ENCODE measurements at places on chromosomes 3 and 15.

DNA sequence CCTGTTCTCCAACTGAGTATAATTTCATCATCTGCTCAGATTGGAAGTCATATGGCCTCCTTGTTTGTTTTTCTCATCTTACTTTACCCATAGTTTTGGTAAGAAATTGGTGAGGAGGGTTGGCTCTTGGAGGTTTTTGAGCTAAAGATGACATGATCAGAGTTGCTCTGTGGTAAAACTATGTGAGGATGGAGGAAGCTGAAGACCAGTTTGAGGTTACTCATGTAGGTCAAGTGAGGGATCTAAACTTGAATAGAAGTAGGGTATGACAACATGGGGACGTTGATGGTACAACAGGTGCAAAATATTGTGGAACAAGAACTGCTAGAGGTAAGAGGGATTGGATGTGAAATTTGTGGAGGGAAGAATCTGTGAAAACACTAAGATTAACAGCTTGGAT is 87.7 kb upstream of the NEO1 start:
- no peak for DNase-seq

GRCh38 chr3:154658000-154658399 is 228.0 kb upstream of the GPR149 start:
- no peak for DNase-seq

DNA sequence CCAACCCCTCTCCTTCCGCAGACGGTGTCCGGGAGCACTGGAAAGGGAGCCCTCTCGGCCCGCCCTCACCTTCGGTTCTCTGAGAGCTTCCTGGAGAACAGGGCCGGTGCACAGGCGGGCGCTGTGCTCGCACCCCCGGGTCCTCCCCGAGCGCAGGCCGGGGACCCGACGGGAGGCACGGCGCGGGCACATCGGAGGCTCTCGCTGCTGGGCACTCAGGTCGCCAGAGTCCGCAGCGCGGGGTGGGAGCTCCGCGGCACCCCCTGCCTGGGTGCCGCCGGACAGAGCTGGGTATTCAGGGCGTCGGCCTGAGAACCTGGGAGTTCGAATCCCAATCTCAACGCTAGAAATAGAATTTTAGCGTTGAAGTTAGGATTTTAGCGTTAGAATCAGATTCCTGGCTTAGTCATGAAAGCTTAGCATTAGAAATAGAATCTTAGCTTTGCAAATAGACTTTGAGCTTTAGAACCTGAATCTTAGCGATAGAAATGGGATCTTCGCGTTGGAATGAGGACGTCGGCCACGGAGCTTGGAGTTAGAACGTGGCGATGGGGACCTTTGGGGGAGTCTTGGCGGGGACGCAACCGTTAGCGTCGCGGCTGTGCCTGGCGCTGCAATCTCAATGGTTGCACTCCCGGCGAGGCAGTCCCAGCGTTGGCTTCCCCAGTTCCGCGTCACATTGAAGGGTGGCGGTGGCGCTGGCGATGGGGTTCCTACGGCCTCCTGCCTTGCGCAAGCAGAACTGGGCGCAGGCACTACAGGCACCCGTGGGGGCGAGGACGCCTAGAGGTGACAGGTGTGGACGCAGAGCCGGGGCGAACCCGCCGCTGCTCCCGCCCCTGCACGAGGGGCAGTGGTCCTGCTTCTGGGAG is 549 bp downstream of the TRH start:
- no peak for DNase-seq

DNA sequence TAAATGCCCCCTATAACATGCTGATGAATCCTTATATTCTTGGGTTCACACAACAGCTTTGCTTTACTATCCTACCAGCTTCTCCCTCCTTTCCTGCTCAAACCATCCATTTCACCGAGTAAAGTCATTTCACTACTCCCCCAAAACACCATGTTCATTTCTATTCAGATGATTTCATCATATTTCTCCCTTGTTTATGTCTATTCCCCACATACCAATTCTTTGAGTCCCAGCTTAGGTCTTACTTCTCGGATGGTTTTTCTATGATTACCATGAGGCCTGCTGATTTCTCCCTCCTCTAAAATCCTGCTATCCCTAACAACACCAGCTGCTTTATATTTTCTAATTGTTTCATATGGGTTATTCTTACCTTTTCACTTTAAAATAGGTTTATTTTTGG is 231.4 kb downstream of the TIGIT start:
- no peak for DNase-seq

GRCh38 chr15:26698555-26698954 is 74.3 kb downstream of the GABRB3 start:
- DNase-seq = no peak

- peak; percentile 76 for DNase-seq
These were observed at the start of gene PPM1M for GRCh38 chr3:52245322-52246263. Gene PPM1M (plus strand): TSS chr3:52245759. CDS start chr3:52245825, 66 bp downstream.

- no peak for DNase-seq
These were observed 21.3 kb downstream of the PLA2G4E start for GRCh38 chr15:41999290-42000285.

GRCh38 chr3:46091741-46092701 is 64.7 kb upstream of the XCR1 start:
- no peak for DNase-seq

DNA sequence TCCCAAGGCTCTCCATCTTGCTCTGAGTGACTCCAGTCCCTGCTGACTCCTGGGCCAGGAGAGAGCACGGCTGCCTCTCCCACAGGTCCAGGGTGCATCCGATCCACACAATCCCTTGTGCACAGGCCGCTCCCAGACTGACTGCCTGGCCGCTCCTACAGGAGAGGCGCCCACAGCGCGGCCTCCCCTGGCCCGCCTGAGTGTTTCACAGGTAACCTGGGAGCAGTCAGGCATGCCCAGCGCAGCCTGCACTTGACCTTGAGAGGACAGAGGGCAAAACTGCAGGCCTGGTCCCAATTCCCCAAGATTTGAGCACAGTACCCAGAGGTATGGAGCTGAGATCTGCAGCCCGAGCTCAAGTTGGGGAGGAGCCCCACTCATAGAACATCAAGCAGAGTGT is 490.2 kb downstream of the CNTN6 start:
- peak; percentile 40 for DNase-seq
